ENCODE measurements at places on chromosomes 7 and 10.

DNA sequence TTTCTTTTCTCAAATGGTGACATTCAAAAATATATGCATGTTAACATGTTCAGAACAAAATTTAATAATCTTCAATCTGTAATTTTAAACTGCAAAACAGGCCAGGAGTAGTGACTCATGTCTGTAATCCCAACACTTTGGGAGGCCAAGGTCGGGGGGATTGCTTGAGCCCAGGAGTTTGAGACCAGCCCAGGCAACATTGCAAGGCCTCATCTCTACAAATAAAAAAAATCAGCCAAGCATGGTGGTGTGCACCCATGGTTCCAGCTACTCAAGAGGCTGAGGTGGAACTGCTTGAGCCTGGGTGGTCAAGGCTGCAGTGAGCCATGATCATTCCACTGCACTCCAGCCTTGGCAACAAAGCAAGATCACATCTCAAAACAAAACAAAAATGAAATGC lies 394.3 kb downstream of the PARD3 start:
- no peak for DNase-seq

GRCh38 chr10:28600056-28600455 lies 67.1 kb downstream of the WAC start:
- no peak for DNase-seq

DNA sequence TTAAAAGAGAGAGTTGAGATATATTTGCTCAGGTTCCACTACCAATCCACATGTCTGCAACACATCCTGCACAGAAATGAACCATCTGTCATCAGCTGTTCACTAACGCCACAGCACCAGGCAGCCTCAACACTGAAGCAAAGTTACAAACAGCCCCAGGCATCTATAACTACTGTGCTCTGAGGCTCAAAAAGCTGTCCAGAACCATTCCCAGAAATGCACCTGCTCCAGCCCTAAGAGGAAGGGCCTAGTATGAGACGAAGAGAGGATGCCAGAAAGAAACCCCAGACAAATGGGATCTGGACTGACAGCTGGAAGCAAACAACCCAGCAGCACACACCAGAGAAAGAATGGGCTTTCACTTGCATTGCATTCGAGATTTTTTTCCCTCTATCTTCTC lies 159.3 kb downstream of the ELMO1 start:
- DNase-seq = no peak

DNA sequence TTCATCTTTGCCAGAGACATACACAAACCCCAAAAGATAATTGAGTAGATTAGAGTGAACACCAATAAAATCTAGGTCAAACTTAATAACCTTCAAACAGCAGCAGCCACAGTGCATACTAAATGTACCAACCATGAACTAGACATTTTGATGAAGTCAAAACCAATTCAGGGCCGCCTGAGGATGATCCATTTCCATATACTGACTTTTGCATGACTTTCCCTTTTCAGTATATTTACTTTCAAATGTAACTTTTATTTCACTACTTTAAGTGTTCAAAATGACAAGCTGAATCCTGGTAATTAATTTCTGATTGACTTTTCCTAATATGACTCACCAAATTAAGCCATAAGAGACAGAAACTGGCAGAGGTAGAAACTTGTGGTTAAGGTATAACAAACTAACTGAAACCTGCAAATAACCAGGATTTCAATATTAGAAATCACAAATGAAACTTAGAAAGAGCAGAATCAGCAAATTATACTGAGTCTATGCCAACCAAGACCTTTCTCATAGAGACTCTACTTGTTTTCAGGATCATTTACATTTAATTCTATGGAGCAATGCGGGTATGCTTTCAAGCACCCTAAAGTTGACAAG lies 171.9 kb upstream of the LRRN3 start:
- DNase-seq = no peak

DNA sequence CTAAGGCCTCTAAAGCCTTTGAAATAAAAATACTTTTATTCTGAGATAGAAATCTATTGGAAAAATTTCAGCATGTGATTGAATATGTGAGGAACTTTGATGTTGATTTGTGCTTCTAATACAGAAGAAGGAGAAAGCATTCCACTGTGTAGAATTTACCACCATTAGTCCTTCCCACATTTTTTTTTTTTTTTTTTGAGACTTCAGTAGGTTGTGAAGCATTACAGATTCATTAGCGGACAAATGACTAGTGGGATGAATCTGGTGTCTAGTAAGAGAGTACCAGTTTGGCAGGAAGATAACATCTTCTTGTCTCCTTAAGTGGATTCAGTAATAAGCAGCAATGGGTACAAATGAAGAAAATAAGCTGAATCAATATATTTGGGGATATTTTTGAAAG lies 95.5 kb downstream of the ANKRD30A start:
- no peak for DNase-seq

- DNase-seq = no peak
Measured at GRCh38 chr10:48780341-48780740, 95.7 kb downstream of the WDFY4 start.

DNA sequence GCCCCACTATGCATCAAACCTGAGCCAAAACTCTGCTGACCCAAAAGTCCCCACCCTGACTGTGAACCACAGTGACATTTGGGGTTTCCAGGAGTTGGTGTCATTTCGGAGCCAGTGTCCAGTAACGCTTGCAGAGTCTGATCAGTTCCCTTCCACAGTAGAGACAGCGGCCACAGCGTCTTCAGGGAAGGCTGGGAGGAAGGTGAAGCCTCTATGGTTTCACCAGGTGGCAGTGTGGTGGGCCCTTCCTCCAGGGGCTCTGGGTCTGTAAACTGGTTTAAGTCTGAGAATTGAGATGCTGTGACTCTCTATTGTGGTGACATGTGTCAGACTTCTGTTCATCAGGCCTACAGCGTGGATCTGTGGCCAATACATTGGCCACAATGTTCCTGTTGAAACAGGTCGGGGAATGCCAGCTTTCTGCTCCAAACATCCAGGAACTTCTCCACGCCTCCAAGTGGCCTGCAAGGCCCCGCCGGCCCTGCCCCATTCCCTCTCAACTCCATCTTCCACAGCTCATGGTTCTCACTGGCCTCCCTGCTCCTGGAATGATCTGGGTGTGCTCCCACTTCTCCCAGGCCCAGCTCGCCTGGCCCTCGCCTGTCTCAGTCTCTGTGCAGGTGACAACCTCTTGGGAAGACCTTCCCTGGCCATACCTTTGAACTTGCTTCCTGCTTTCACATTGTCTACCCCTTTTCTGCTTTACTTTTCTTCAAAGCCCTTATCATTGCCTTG lies 124.5 kb upstream of the FAM20C start:
- DNase-seq = no peak

DNA sequence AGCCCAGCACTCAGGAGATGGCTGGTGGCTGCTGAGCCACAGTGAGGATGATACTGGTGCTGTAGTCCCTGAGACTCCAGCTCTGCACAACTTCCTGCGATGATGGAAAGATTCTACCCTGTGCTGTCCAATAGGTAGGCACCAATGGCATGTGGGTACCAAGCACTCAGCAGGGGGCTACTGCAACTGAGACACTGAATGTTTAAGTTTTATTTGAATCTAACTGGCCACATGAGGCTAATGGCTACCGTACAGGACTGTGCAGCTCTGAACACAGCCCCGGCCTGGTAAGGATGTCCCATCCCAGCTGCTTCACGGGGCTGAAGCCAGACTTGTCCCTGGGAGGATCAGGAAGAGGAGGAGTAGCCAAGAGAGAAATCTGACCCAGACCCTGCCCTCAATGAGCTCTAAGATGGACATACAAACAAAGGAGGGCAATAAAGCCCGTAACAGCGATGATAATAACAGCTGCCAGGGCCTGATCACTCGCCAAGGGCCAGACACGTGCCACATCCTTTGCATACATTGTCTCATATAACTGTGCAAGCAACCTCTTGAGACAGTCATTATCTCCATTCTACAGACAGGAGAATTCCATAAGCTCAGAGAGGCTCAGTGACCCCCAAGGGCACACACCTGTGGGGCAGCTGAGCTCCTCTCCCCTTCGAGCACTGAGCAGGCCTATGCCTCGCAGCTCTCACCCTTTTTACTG lies 3.8 kb downstream of the GPRIN2 start:
- DNase-seq = no peak

DNA sequence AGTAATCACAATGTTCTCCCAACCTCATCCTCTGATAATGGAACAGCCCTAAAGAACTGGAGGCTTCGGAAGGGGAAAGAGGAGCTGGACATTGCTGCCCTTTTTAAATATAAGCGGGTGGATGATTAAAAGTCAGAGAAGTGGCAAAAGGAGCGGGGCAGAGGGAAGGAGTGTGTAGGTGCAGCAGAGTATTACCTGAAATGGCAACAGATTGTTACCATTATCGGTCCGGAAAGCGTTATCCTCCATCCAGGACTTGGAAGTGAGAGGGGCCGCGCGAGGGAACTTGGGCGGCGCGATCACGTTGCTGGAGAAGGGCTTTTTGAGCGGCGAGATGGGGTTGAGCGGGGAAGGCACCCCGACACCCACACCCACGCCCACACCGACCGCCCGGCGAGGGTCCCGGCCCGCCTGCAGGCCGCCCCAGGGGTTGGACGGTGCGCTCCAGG lies 51.7 kb downstream of the CPEB3 start:
- DNase-seq = no peak

DNA sequence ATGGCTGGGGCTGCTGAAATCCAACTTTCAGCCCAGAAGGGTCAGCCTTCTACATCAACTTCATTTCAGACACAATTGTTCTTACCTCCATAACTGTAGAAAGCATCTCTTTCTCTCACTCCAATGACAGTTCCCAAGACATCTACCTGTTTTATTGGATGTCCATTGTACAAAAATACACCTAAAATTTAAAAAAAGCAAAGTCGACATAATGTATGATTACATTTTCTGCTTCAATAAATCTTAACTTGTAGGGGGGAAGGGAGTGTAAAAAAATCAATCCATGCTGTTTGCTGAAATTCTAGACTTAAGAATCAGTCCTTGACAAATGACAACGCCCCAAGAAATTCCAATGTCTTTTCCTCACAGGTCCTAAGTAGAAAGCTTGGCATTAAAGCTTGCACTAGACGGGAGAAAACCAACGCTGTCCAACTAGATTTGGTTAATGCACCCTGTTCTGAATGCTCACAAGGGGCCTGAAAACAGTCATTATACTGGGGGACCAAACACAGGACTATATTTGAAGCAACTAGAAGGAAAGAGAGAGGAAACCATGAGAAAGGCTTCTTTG lies 7.5 kb downstream of the STN1 start:
- DNase-seq = no peak

- no peak for DNase-seq
Measured at GRCh38 chr10:63431962-63432797, 33.6 kb downstream of the JMJD1C start.

DNA sequence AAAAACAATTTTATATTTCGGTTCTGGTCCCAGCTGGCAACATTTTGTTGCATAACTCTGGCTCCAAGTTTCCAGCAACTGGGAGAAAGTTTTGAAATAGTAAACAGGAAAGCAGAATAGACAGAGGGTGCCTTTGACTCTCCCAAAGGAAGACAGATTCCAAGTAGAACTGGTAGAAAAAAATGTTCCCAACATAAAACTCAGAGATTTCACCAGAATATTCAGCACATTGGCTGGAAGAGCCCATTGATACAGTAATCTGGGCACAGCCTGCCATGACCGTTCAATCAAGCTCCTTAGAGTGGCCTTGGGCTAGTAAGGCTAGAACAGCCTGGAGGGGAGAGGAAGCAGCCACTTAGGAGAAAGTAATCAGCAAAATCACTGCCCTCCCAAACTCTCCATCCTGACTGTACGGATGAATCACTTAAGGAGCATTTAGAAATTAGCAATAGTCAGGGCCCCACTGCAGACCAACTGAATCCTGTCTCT lies 120.4 kb downstream of the CUBN start:
- no peak for DNase-seq

- no peak for DNase-seq
Measured at GRCh38 chr10:97332591-97333350, 1.8 kb downstream of the FRAT2 start.

- no peak for DNase-seq
Measured at GRCh38 chr7:132677918-132678317, 101.6 kb upstream of the PLXNA4 start.

- DNase-seq = no peak
Measured at GRCh38 chr7:117216436-117217069, 106.3 kb downstream of the WNT2 start.

DNA sequence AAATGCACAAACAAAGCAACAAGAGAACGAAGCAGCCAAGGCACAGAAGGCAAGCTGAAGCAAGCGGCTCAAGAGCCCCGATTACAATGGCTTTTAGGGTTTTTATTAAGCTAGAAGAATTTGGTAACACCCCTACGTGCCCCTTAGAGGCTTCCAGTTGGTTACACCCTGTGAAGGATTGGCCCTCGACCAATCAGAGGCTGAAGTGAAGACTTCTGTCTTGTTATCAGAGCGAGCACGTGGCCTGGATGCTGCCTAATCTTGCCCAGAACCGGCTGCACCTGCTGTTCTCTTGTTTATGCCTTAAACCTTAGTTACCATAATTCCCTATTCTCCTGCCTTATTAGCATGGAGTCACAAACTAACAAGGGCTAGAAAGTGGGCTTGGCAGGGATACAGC lies 21.4 kb downstream of the KCNK18 start:
- no peak for DNase-seq

DNA sequence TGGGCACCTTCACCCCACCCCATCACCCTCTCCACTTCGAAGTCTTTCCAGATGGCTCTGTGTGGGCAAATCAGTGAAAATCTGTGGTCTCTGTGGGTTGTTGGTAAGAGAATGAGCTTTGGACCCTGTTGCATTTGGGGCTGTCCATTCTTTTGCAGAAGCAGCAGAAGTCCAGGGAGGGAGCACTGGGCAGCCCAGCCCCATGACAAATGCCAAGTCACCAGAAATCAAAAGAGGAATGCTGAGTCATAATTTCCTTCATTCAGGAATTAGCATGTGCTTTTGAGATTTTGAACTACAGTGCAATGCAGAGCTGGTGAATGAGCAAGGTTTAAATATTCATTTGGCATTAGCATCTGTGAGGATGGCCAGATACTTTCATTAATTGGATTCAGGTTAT lies 556.2 kb downstream of the LRMDA start:
- DNase-seq = no peak

DNA sequence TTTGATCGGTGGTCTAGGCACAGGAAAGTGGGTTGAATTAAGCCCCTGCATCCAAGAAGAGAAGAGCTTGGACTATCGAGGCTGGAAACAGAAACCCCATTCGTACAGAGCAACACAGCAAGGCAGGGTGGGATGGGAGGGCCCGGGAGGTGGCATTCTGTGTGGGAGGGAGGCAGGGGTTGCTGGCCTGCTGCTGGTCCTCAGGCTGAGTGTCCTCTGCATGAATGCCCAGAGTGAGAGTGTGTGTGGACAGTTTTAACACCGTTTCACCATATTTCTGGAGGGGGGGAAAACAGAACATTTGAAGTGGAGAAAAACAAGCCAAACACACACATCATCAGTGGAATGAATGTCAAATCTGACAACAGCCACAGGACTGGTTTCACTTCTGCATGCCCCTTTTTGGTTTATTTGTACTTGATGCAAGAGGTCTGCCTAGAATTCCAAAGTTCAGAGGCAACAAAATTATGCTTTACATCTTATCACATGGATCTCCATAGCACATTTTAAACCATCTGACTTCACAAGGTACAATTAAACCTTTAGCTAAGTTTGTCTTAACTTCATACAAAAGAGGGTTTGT lies 11.1 kb upstream of the ENO4 start:
- no peak for DNase-seq

All from activated CD4-positive, alpha-beta T cell treated with anti-CD3 and anti-CD28 coated beads, Interleukin-2, amount 50 U/mL, for 4 hours (primary cell).